ENCODE measurements at places on chromosomes 4 and X.

DNA sequence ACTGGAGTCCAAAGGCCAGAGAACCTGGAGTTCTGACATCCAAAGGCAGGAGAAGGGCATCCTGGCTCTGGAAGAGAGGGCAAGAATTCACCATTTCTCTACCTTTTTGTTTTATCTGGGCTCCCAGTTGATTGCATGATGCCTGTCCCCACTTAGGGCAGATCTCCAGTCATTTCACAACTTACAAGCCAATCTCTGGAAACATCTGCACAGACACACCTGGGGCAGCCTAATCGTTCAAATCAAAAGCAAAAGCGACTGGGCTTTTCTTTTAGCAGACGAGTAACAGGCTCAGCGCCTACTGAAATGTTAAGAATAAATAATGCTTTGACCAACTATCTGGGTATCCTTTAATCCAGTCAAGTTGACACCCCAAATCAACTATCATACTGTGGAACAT is 136.0 kb upstream of the NPY2R start:
- no peaks in the 10 kb centered on the region for H3K4me1 ChIP-seq
- H3K36me3 ChIP-seq = no peaks in the 10 kb centered on the region

- H3K4me3 ChIP-seq = no peak overlapping the region
- H3K27ac ChIP-seq = no peak overlapping the region
- no peaks in the 10 kb centered on the region for H3K36me3 ChIP-seq
- H3K4me1 ChIP-seq = no peaks in the 10 kb centered on the region
- H3K27me3 ChIP-seq = no peaks in the 10 kb centered on the region
Observed at GRCh38 chr4:95267081-95267480, 281.7 kb downstream of the UNC5C start.

GRCh38 chrX:16979226-16979625 is 32.8 kb downstream of the REPS2 start:
- no peak overlapping the region for H3K4me3 ChIP-seq
- peaks cover 4% of the 10 kb centered on the region for H3K4me1 ChIP-seq
- H3K27me3 ChIP-seq = no peaks in the 10 kb centered on the region

DNA sequence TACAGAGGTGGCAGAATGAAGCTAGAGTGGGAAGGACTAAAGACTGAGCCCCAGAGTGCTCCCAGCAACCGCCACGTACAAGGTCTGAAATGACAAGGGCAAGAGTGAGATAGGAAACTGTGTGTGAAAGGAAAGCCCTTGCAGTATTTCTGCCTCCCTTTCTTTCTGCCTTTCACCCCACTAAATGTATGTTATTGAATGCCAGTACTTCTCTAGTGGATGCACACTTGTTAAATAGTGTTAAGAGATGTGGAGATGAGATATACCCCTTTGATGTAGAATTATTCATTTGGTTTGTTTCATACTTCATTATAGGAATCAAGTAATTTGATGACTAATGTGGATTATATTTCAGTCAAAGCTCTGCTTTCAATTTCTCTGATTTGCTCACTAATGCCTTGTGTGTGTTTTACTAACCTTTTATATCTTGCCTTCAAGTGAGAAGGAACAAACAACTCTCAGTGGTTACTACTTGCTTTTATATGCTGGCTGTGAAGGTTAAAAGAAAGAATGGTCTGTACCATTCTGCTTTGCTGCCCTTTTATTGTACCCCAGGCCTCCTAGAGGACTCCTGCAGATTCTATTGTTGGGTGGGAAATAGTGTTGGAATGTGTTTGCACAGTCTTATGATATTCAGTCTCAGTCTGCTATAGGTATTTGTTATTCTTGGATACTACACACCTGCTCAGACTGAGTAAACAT is 8.0 kb upstream of the ANXA3 start:
- DNase-seq = no peak
- H3K27ac ChIP-seq = no peak overlapping the region
- H3K4me1 ChIP-seq = peaks cover 10% of the 10 kb centered on the region
- no peaks in the 10 kb centered on the region for H3K36me3 ChIP-seq

DNA sequence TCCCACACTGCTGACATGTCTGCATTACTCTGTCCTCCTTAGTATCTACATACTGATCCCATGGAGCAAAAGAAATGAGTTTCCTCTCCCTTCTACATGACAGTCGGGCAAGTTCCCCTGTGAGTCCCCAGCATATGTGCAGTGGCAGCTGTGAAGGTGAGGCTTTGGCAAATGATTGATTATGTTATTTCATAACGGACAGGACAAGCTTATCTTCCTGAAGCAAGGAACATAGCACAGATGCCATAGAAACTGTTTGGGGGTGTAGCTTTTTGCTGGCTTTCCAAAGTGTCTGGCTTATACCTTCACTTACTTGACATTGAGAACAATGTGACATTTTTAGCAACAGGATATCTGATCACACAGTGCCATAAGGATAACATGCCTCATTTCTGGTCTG is 136.8 kb upstream of the PDLIM3 start:
- H3K4me3 ChIP-seq = no peak overlapping the region
- H3K27me3 ChIP-seq = peaks cover 12% of the 10 kb centered on the region
- peaks cover 2% of the 10 kb centered on the region for H3K4me1 ChIP-seq
- H3K27ac ChIP-seq = no peak overlapping the region

GRCh38 chr4:133801883-133802282 is 399.7 kb downstream of the PABPC4L start:
- no peak overlapping the region for H3K4me3 ChIP-seq
- H3K4me1 ChIP-seq = no peaks in the 10 kb centered on the region
- H3K27ac ChIP-seq = no peak overlapping the region
- H3K36me3 ChIP-seq = no peaks in the 10 kb centered on the region

GRCh38 chr4:178778496-178778895 is 1336.3 kb upstream of the AGA start:
- H3K4me1 ChIP-seq = no peaks in the 10 kb centered on the region
- no peak overlapping the region for H3K27ac ChIP-seq
- H3K36me3 ChIP-seq = no peaks in the 10 kb centered on the region
- no peaks in the 10 kb centered on the region for H3K27me3 ChIP-seq

- no peak for DNase-seq
- H3K27ac ChIP-seq = no peak overlapping the region
- H3K27me3 ChIP-seq = peaks cover 10% of the 10 kb centered on the region
Observed at GRCh38 chrX:9829308-9830267, 43.4 kb downstream of the SHROOM2 start.

DNA sequence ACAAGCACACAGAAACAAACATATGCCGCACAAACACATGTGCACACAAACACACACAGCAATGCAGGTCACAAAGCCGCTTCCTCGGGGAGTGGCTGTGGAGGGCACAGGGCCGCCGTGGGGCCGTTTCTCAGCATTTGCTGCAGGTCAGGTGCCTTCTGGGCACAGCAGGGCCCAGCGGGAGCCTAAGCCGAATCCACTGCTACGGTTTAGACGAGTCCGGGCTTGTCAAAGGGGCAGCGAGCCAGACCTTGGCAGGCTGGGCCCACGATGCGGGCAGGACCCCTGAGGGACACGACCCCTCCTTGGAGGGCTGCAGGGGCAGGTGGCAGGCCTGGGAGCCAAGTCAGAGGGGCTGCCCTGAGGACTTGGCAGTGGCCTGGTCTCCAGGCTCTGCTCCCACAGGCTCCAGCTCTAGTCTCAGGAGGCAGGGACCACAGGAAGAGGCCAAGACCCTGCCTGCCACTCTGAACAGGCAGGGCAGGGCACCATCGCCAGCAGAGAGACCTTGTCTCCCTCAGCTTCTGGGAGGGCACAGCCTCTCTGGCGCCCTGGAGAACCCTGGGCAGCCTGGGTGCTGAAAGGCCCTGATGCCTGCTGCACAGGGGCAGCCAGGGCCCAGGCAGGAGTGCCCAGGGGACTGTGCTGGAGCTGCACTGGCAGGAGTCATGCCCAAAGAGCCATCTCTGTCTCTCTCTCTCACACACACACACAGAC is 5.5 kb upstream of the ATP2B3 start:
- H3K27ac ChIP-seq = no peak overlapping the region
- peaks cover 5% of the 10 kb centered on the region for H3K4me1 ChIP-seq
- no peak overlapping the region for H3K4me3 ChIP-seq
- H3K27me3 ChIP-seq = peaks cover 8% of the 10 kb centered on the region

GRCh38 chr4:150278206-150278605 is 200.0 kb downstream of the DCLK2 start:
- no peak overlapping the region for H3K4me3 ChIP-seq
- no peaks in the 10 kb centered on the region for H3K27me3 ChIP-seq
- no peak overlapping the region for H3K27ac ChIP-seq
- no peaks in the 10 kb centered on the region for H3K4me1 ChIP-seq

DNA sequence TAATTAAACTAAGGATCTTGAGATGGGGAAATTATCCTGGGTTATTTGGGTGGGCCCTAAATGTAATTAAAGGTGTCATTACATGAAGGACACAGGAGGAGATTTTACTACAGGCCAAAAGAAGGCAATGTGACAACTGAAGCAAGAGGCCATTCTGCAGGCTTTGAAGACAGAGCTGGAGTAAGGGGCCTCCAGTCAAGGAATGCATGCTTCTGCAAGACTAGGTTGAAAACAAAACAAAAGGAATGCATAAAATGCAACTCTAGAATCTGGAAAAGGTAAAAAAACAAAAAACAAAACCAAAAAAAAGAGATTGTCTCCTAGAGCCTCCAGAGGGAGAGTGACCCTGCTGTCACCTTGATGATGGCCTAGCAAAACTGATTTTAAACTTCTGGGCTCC is 21.6 kb downstream of the ERVMER34-1 start:
- H3K4me3 ChIP-seq = no peak overlapping the region
- DNase-seq = no peak
- H3K36me3 ChIP-seq = no peaks in the 10 kb centered on the region
- no peaks in the 10 kb centered on the region for H3K4me1 ChIP-seq

DNA sequence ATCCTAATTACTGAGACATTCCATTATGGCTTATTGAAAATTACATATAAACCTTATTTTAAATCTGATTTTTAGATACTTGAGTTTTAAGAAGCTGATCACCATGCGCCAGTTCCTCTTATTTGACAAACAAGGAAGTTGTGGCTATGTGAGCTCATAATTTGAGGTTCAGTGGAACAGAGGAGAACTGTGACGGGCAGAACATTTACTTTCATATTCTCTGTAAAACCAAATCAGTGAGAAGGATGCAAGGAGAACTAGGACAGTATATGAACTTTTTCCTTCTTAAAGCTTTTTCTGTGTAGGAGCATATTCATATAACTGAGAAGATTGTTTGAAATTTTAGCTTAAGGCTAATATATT is 25.3 kb downstream of the STIM2 start:
- H3K27ac ChIP-seq = peak overlapping the region; percentile 94
- peak; percentile 63 for DNase-seq
- peak overlapping the region; percentile 64 for H3K4me3 ChIP-seq
- H3K36me3 ChIP-seq = peaks cover 5% of the 10 kb centered on the region
- H3K27me3 ChIP-seq = no peaks in the 10 kb centered on the region
- H3K4me1 ChIP-seq = peaks cover 43% of the 10 kb centered on the region

GRCh38 chr4:152079543-152080293 is 318.9 kb upstream of the GATB start:
- DNase-seq = no peak
- peaks cover 7% of the 10 kb centered on the region for H3K4me1 ChIP-seq
- H3K27me3 ChIP-seq = peaks cover 16% of the 10 kb centered on the region
- no peak overlapping the region for H3K4me3 ChIP-seq
- no peak overlapping the region for H3K27ac ChIP-seq
- H3K36me3 ChIP-seq = peaks cover 1% of the 10 kb centered on the region

- H3K27ac ChIP-seq = no peak overlapping the region
- H3K27me3 ChIP-seq = no peaks in the 10 kb centered on the region
- no peak overlapping the region for H3K4me3 ChIP-seq
Observed at GRCh38 chrX:109184506-109185139, 297.3 kb downstream of the GUCY2F start.

DNA sequence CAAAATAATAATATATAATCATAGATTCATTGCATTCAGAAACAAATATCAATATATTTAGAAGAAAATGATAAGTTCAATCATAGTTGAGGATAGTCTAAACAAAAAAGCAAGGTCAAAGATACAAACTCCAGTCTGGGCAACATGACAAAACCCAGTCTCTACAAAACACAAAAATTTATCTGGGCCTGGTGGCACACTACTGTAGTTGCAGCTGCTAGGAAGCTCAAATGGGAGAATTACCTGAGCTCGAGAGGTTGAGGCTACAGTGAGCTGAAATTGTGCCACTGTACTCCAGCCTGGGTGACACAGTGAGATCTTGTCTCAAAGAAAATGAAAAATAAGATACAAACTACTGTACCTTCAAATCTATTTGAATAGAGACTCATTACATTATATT is 52.7 kb upstream of the ANXA10 start:
- H3K27me3 ChIP-seq = no peaks in the 10 kb centered on the region
- H3K4me1 ChIP-seq = no peaks in the 10 kb centered on the region
- H3K27ac ChIP-seq = no peak overlapping the region
- no peaks in the 10 kb centered on the region for H3K36me3 ChIP-seq

DNA sequence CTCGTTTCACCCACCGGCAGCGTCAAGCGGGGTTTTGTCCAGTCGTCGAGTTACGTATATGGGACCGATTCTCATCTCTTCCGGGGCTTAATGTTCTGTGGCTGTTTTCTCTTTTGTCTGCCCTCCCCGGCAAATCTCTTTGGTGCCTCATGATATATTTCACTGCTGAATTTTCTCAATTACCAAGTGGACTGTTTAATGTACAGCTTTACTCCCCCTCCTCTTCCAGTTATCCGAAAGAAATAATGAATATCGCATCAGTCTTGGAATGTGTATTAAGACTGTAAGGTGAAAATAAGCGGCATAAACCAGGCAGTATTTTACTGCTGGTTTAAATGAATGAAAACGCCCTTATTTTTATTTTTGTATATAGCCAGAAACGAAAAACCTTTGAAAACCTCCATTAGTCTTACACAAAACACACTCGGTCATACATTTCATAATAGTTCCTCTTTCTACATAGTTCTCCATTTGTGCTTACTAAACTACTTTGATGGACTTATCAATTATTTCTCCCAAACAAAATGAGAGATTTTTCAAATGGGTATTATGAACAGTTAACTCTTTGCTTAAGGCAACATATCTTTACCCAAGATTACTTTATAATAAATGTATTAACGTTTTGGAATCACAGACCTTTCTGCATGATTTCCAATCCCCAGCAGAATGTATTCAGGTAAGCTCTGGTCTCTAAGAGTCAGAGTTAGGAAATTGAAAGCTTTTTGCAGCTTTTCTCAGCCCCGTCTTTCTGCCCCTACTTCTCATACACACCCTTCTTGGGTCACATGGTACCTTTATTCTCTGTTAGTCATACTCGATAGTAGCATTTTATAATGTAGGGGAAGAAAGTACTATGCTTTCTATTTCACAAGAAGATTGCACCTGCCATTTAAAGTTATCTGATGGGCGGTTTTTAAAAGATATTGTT is 979 bp downstream of the RP2 start:
- peaks cover 13% of the 10 kb centered on the region for H3K4me1 ChIP-seq
- DNase-seq = peak; percentile 22
- peak overlapping the region; percentile 98 for H3K27ac ChIP-seq
- peak overlapping the region; percentile 89 for H3K4me3 ChIP-seq
- peaks cover 1% of the 10 kb centered on the region for H3K36me3 ChIP-seq

DNA sequence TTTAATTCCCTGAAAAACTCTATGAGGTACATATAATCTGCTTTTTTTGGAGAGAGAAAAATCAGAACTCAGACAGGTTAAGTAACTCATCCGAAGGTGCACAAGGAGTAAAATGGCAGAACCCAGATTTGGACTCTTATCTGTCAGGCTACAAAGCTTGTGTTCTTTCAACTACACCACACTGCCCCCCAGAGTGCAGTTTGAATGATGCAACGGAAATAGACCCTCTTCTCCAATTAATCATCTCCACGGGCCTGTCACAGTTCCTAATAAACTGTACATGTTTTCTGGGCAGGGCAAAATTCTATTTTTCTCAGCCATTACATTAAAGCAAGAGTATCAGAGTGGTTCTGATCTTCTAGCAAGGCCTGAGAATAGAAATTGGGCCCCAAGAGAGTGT is 35.3 kb upstream of the DCX start:
- no peak for DNase-seq
- no peaks in the 10 kb centered on the region for H3K36me3 ChIP-seq
- H3K4me3 ChIP-seq = no peak overlapping the region
- peaks cover 9% of the 10 kb centered on the region for H3K27me3 ChIP-seq

GRCh38 chrX:39788521-39788920 is 309.2 kb downstream of the BCOR start:
- H3K27me3 ChIP-seq = peaks cover 3% of the 10 kb centered on the region
- H3K36me3 ChIP-seq = no peaks in the 10 kb centered on the region
- no peak overlapping the region for H3K27ac ChIP-seq
- no peak overlapping the region for H3K4me3 ChIP-seq

All from memory B cell (primary cell).